ENCODE measurements at places on chromosomes 16 and 17.

GRCh38 chr17:18008496-18009268 is 30.3 kb downstream of the ATPAF2 start:
- no peak for DNase-seq

- DNase-seq: peak; percentile 46
Observed at GRCh38 chr16:11550791-11551498, 35.8 kb downstream of the LITAF start.

GRCh38 chr17:8776881-8777280 is 18.5 kb upstream of the SPDYE4 start:
- no peak for DNase-seq

DNA sequence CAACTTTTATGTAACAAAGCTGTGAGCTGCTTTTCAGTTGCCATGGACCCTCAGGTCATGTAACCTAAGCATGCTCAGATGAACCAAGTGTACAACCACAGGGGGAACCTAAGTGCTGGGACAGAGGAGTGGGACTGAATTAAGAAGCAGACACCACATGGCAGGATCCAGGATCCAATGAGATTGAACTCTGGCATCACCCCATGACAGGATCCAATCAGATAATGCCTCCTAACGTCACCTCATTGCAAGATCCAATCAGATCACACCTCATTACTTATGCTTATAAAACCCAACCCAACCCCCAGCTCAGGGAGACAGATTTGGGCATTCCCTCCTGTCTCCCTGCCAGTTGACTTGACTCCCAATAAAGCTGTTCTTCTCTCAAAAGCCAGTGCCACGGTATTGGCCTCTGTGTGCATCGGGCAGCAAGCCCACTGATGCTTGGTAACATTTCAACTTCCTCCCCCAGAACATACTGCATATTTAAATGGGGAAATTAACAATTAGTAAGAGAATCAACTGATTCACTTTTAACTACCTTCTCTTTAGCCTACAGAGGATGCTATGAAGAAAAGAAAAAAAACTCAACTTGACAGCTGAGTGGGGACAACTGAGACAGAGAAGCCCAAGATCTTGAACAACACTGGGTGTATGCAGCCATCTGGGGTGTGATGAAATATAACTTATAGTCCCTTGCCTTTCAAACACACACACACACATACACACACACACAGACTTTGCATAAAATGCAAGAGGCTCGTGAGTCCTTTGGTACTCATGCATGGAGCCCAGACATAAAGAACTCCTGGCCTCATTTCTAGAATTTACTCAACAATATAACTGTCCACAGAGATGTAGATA is 148.4 kb downstream of the SLC39A11 start:
- DNase-seq: no peak

- DNase-seq: no peak
Observed at GRCh38 chr17:72030067-72030899, 90.5 kb upstream of the SOX9 start.
